ENCODE measurements at places on chromosomes 12 and 14.

GRCh38 chr14:23544511-23545447, 6.8 kb downstream of the ZFHX2 start:
- DNase-seq: no peak

GRCh38 chr12:38825006-38825405, 80.4 kb downstream of the CPNE8 start:
- DNase-seq: peak; percentile 50

GRCh38 chr12:39505023-39505422, 62.1 kb upstream of the KIF21A start:
- DNase-seq: no peak

GRCh38 chr12:68798882-68799234, 9.1 kb upstream of the MDM2 start:
- no peak for DNase-seq

DNA sequence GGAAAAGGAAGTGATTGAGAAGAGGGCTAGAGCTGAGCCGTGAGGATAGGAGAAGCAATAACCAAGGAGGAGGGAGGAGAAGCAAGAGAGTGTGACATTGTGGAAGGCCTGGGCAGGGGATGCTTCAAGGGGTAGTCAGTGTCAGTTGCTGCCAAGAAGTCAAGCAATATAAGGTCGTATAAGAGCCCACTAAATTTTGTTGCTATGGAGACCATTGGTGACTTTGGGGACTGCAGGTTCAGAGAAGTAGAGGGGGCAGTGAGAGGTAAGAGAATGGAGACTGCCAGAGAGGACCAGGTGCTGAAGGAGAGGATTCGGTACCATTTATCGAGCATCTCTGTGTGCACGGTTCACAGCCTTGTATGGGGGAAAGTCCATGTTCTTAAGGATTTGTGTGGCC, 3.1 kb upstream of the ATXN3 start:
- DNase-seq: no peak

DNA sequence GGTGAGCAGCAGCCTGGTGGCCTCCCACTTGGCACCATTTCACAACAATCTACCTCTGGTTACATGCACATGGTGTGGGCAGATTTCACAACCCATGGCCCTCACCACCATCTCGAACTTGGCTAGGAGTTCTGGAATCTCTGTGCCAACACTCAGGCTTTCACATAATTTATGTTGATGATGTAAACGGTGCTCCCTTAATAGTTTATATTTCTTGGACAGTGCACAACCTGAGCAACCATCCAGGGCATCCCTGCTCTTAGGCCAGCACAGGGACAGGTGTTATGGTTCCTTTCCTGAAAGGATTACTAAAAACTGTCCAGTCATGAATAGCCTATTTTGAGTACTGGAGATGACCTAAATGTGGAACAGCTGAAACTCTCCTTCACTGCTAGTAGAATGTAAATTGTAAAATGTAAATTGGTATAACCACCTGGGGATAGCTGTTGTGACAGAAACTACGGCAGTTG, 28.6 kb downstream of the ABCB9 start:
- peak; percentile 45 for DNase-seq

GRCh38 chr12:130715998-130716968, at the start of gene RIMBP2:
TSS of gene RIMBP2 (minus strand) at chr12:130716299. CDS start at chr12:130479013, 237,286 bp downstream.
- DNase-seq: no peak

- peak; percentile 80 for DNase-seq
Observed at GRCh38 chr12:121530600-121531355, 50.0 kb downstream of the KDM2B start.

Measured in hematopoietic multipotent progenitor cell treated with erythropoietin and hydrocortisone succinate and interleukin-3 and kit ligand, for 6 days (in vitro differentiated cells).